Endothelial cell (in vitro differentiated cells): ENCODE measurements at places on chromosomes 4 and X. TPM values are rescaled to one million over a fixed set of nuclear protein-coding genes. Genes with fewer than 3 reads are reported as not detected.
A peak's percentile ranks its signal among the peaks of the same experiment; 100 is the strongest.

SPANXA1 gene
- total RNA-seq: not detected

DNA sequence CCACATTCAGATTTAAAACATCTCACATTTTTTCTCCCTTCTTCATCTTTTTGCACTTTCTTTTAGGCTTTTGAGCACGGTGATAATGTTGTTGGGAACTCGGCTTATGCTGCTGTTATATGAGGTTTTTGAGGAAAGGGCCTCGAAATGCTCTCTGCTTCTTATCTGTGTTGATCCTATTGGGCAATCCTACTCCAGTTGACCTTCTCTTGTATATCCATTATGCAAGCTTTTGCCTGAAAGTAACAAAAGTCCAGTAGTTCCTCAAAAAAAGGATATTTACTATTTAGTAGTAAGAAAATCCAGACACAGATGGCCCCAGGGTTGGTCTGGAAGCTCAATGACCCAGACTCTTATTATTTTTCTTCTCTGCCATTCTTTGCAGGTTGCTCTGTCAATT is 57.7 kb upstream of the SPANXB1 start:
- H3K27ac ChIP-seq: no peak overlapping the region
- no peak for DNase-seq
- H3K36me3 ChIP-seq: no peaks in the 10 kb centered on the region
- no peak overlapping the region for H3K4me3 ChIP-seq
- no peaks in the 10 kb centered on the region for H3K4me1 ChIP-seq

FAM47E gene
- total RNA-seq: 1.1 TPM

DNA sequence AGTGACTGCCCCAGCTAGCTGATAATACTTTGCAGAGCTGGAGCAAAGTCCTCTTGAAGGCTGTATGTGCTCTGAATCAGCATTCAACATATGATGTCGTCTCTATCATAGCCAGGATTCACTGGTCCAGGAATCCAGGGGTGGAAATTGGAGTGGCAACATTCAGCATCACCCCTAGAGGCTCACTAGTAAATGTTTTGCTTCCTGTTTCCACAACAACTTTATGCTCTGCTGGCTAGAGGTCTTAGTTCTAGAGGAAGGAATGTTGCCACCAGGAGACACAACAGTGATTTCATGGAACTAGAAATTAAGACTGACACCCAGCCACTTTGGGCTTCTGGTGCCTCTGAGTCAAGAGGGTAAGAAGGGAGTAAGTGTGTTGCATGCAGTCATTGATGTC is 11.3 kb downstream of the MAGEA1 start:
- DNase-seq: no peak
- no peaks in the 10 kb centered on the region for H3K4me1 ChIP-seq
- H3K36me3 ChIP-seq: no peaks in the 10 kb centered on the region
- H3K27me3 ChIP-seq: peaks cover 3% of the 10 kb centered on the region

ZIC3 gene
- 4.6 TPM for total RNA-seq

HADH gene
- 26.6 TPM for total RNA-seq

DNA sequence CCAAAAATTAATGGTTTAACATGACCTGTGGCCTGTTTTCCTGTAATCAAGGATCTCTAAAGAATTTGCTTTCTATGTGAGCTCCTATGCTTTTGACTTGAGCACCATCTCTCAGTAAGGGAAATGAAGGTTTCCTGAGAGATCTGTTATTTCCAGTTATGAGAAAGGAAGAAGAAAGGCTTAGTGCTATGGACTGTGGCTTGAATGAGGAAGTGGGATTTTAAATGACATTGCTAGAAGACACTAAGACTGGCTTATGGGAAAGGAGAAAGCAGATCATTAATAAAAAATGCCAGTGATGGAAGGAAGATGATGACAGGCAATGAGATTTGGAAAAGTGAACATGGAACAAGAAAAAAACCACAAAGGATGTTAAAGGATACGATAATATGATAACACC is 285.4 kb downstream of the OPHN1 start:
- H3K36me3 ChIP-seq: no peaks in the 10 kb centered on the region
- H3K4me3 ChIP-seq: no peak overlapping the region
- DNase-seq: no peak
- no peaks in the 10 kb centered on the region for H3K27me3 ChIP-seq
- H3K27ac ChIP-seq: peak overlapping the region; percentile 26

DNA sequence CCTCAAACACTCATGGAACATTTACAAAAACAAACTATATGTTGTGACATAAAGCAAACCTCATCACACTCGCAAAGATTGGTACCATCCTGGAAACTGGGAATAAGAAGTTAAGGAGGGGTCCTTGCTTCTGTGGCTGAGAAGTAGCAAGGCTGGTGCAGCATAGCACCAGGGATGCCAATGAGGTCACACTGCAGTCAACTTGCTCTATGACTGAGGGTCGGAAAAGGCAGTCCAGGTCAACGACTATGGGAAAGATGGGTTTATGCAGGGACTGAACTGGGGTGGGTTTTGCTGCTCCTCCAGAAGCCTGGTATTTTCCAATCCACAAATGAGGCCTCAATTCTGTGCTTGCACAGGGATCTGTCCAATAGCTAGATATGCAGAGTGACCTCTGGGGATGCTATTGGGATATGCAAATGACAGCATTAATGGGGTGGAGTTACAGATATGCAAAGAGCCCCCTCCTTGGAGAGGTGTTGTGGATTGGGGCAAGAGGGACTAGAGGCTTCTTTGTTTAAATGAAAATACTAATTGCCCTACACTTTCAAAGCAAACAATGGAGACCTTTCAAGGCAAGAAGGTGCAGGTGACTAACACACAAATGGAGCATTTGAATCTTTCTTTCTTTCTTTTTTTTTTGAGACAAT is 7.2 kb upstream of the IL13RA1 start:
- H3K4me1 ChIP-seq: no peaks in the 10 kb centered on the region
- no peak overlapping the region for H3K4me3 ChIP-seq
- no peaks in the 10 kb centered on the region for H3K27me3 ChIP-seq

DNA sequence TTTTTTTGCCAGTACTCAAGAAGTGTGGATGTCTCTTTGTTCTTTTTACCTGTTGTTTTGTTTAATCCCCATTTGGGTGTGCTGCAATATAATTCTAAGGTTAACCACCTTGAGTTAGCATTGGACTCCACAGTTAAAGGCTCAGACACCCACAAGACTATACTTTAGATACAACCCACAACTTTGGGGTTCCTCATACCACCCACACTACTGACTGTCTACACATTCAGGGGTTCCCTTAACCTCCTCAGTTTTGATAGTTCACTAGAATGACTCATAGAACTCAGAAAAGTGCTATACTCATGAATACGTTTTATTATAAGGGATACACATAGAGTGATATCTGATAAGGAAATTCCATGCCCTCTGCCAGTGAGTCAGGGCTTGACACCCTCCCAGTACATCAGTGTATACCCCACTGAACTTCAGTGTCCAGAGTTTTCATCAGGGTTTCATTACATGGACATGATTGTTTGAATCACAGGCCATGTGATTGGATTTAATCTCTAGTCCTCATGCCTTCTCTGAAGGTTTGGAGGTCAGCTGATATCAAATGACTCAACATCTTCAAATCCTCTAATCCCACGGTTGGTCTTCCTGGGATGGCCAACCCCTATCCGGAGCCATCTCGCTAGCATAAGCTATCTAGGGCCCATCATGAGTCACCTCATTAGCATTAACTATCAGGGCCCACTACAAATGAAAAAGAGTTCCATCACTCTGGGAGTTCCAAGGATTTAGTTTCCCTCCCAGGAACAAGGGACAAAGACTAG is 357.7 kb upstream of the EMCN start:
- H3K36me3 ChIP-seq: no peaks in the 10 kb centered on the region
- H3K27ac ChIP-seq: no peak overlapping the region
- H3K27me3 ChIP-seq: peaks cover 2% of the 10 kb centered on the region
- no peak overlapping the region for H3K4me3 ChIP-seq
- peaks cover 8% of the 10 kb centered on the region for H3K4me1 ChIP-seq
- no peak for DNase-seq

TRIM2 gene
- 15.4 TPM for total RNA-seq

- peak; percentile 47 for DNase-seq
- H3K4me1 ChIP-seq: peaks cover 17% of the 10 kb centered on the region
- peaks cover 15% of the 10 kb centered on the region for H3K27me3 ChIP-seq
- H3K4me3 ChIP-seq: peak overlapping the region; percentile 90
- H3K27ac ChIP-seq: no peak overlapping the region
- H3K36me3 ChIP-seq: no peaks in the 10 kb centered on the region
Observed at GRCh38 chr4:44447563-44448504, 775 bp downstream of the KCTD8 start.

CAPN6 gene
- 1.5 TPM for total RNA-seq

- H3K36me3 ChIP-seq: no peaks in the 10 kb centered on the region
- H3K4me3 ChIP-seq: no peak overlapping the region
- no peak overlapping the region for H3K27ac ChIP-seq
- H3K27me3 ChIP-seq: peaks cover 2% of the 10 kb centered on the region
Observed at GRCh38 chr4:25441519-25442117, 64.6 kb downstream of the ANAPC4 start.

DNA sequence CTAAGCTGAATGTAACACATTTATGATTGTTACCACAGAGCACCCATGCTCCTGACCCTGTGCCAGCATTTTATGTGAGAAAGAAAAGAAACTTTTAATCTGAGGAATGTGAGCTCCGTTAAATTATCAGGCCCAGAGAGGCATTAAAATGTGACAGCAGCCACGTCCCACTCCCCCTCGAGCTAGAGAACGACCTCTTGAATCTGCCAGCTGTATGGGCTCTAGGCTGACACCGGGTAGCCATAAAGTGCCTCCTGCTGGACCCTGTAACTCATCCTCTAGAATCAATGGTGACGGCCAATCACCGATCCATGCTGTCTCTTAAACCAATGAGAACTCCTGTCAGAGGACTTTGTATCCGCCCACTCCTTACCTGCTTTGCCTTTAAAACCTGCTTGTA is 110.2 kb upstream of the ADRA2C start:
- peaks cover 3% of the 10 kb centered on the region for H3K36me3 ChIP-seq
- no peak for DNase-seq
- H3K4me3 ChIP-seq: no peak overlapping the region
- H3K27me3 ChIP-seq: peaks cover 12% of the 10 kb centered on the region
- peaks cover 6% of the 10 kb centered on the region for H3K4me1 ChIP-seq

LYAR gene
- 13.2 TPM for total RNA-seq
